ENCODE measurements at places on chromosomes 7 and 10. TPM values are rescaled to one million over a fixed set of nuclear protein-coding genes. Genes with fewer than 3 reads are reported as not detected.

Gene SLC26A5
- not detected for total RNA-seq

Gene CCDC172
- total RNA-seq, result not detected

Gene SPDYE5
- total RNA-seq, result not detected

Gene MUC12
- total RNA-seq, result not detected
